Natural killer cell (primary cell): ENCODE measurements at places on chromosomes 6 and 20. TPM values are rescaled to one million over a fixed set of nuclear protein-coding genes. Genes with fewer than 3 reads are reported as not detected.

GRCh38 chr6:5905431-5906339, 101.0 kb downstream of the NRN1 start:
- no peak for DNase-seq

GRCh38 chr6:131733376-131734016, 22.7 kb upstream of the CTAGE9 start:
- DNase-seq: no peak

- DNase-seq: no peak
These were observed 705.7 kb upstream of the SLC35B3 start for GRCh38 chr6:9140951-9141460.

- no peak for DNase-seq
These were observed 213.3 kb upstream of the AGPAT4 start for GRCh38 chr6:161487217-161487531.

GRCh38 chr6:129542705-129543104, 167.3 kb downstream of the ARHGAP18 start:
- DNase-seq: no peak

GRCh38 chr20:38730989-38731737, 6.9 kb downstream of the SLC32A1 start:
- peak; percentile 88 for DNase-seq

Gene NOX3
- total RNA-seq: not detected

Gene CRIP3
- total RNA-seq: 4.3 TPM
